ENCODE measurements at places on chromosomes 7 and 10.

GRCh38 chr7:37806152-37806551, 42.2 kb upstream of the NME8 start:
- no peak for DNase-seq

DNA sequence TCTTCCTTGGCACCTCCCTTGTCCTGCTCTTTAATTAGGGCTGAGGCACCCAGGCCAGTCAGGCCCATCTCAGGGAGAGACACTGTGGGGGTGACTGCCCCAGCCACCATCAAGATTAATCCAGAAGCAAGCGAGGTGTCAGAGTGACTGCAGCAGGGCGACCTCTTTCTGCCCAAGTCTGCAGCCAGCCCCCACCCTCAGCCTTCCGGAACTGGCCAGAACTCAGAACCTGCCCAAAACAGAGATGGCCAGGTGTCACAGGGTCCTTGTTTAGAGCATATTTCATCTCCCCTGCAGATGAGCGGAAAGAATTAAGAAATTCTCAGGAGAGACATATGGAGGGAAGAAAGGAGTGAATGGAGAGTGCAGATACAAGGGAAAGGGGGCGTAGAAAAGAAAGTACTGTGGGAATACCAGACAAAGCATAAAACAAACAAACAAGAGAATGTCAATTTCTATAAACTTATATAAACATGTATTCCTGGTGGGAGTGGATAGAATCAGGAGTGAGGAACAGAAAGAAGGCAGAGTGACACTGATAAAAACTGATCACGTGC, 188.8 kb upstream of the NRP1 start:
- DNase-seq = no peak

DNA sequence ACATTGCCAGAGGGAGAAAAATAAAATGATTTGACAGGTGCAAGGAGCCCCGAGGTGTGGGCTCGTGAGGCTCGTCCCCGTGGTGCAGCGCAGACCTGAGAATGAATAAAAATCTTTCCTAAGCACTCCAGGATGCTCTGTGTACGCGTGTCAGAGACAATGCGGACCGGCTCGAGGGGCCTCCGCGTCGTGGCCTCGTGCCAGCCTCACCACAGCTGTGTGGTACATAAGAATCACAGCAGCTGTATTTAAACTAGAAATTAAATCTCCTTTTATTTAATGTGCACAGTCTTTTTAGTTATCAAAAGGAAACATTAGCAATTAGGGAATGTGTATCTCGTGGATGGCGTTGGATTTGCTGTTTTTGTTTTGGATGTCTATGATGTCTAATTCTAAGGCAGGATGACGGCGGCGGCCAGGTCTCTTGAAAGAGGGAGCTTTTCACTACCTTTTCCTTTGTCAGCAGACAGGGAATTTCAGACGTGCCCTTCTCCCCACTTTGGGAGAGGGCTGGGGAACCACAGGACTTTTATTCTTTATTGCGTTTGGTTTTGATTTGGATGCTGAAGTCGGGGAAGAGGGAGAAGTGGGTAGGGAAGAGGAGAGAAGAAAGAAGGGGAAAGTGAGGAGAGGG, 365.3 kb upstream of the SHH start:
- DNase-seq = no peak

GRCh38 chr10:34766266-34766600, 48.9 kb downstream of the PARD3 start:
- DNase-seq = no peak

- no peak for DNase-seq
These were observed 29.9 kb downstream of the CNPY1 start for GRCh38 chr7:155516466-155516865.

DNA sequence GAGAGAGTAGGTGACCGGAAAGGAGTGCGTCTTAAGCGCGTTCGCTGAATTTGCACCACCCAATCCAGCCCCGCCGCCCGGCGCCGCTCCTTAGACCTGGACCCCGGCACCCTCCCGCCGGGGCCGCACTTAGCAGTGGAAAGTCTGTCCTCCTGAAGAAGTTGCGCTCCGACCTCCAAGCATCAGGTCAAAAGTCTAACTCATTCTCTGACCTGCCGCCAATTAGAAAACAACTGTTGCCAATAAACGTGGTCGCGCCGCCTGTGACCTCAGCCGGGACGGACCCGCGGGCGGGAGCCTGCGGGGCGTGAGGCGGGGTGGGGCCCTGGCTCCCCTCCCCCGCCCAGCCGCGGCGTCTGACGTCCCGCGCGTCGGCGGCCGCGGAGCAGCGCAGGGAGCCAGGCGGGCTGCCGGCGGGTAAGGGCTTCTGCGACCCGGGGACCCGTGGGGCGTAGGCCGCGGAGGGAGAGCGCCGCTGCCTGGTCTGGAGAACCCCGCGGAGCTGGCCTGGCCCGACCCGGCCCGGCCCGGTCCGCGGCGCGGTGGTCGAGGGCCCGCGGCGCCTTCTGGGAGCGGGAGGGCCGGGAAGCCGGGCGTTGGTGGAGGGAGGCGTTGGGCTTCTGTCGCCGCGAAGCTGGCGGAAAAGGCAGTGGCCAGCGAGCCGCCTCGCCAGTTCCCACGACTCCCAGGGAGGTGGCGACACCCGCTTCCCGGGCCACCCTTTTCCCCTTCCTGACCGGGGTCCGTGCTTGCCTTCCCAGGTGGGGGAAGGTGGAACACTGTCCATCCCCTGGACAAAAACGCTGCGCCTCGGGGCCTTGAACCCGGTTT, at the start of gene BCAP29:
Gene BCAP29, plus strand, starts transcription at position 362 of the 831 bp plus-strand sequence. CDS start 527 bp downstream, outside the sequence.
- DNase-seq = peak; percentile 52

DNA sequence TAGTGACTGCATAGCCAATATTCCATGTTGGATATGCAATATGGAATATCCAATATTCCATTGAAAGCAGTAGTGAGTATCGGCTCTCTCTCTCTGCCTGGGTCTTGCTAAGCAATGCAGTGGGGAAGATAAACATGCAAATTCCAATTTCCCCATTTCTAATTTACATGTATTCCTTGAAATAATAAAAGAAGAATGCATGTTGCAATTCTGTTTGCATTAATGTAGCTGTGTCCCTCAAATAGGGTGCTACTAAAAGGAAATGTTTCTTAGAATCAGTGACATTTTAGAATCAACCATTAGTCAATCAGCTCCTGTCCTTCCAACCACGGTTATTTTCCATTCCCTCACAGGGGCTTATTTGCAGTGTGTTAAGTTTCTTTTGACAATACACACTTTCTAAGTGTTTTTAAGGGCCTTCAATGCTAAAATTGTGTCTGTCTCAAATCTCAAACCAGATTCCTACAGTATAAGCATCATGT, 46.7 kb downstream of the AFAP1L2 start:
- DNase-seq = no peak

- DNase-seq = no peak
These were observed 29.8 kb downstream of the SEM1 start for GRCh38 chr7:96679886-96680285.

- peak; percentile 55 for DNase-seq
These were observed at the start of gene RUFY2 for GRCh38 chr10:68406815-68407548. Gene RUFY2, minus strand, starts transcription at chr10:68407277. Its CDS starts 88 bp downstream, at chr10:68407189.

DNA sequence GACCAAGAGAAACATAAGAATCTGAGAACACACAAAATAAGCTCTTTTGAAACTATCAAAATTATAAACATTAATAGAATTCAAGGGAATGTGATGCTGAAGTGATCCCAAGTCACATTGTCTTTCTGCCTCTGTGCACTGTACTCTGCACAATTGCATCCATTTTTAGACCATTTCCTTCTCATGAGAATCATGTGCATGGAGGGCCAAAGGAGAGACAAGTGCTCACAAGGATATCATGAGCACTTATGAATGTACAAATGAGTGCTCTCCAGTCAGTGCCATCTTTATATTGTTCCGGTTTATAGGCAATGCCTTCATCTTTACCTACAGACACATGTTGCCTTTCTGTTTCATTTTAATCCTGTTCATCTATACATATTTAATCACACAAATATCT, 36.9 kb downstream of the MET start:
- no peak for DNase-seq

GRCh38 chr7:94297397-94297838, 97.3 kb upstream of the COL1A2 start:
- DNase-seq = no peak

DNA sequence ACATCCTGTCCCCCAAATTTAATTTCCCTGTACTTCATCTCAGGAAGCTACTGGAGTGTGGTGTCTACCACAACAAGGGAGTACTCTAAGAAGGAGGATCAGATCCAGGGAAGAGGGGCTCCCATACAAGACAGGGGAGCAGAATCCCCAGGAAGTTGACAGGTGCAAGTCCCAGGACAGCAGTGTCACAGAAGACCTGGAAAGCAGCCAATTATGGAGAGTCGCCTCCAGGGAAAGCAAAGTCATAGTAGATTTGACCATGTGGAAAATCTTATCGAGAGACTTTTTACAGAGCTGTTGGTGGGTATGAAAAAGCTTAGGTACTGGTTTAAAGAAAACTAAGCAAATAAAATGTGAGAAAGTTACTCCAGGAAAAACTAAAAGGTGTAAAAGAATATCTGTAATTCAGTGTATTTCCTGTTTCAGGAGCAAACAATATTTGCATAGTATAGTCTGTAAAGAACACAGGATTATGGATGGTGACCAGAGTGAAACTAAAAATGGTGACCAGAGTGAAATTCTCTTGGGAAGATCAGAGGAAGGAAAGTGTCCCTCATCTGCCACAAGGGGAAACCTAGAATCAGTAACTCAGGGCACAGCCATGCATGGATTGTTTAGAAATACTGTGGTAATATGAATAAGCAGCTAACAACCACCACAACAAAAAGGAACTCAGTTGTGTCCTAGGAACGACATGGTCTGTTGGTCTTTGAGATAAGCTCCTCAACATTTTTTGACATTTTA, 44.5 kb downstream of the LANCL2 start:
- no peak for DNase-seq
